ENCODE measurements at places on chromosomes 4 and X.

DNA sequence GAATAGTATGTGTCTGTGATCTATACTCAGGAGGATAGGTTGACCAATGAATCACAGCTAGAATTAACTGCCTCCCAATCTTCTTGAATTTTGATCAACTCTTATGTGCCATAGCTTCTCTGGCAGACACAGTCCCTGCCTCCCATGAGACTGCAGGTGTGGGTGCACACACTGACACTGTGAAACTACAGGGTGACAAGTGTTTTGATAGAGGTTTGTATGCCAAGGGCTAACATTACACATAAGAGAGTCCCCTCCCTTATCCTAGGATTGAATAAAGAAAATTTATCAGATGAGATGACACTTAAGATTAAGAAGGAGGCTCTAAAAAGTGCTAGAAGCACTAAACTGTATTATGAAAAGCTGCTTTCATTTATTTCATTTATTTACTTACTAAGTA is 218.4 kb upstream of the BMP3 start:
- no peak for DNase-seq

- DNase-seq: no peak
These were observed 2.3 kb downstream of the MAML3 start for GRCh38 chr4:140151699-140152012.

- no peak for DNase-seq
These were observed 201.6 kb downstream of the CAMK2D start for GRCh38 chr4:113559947-113560346.

- DNase-seq: no peak
These were observed 278.1 kb upstream of the TET2 start for GRCh38 chr4:104868533-104868932.

- no peak for DNase-seq
These were observed 37.2 kb upstream of the BDH2 start for GRCh38 chr4:103136671-103137445.

DNA sequence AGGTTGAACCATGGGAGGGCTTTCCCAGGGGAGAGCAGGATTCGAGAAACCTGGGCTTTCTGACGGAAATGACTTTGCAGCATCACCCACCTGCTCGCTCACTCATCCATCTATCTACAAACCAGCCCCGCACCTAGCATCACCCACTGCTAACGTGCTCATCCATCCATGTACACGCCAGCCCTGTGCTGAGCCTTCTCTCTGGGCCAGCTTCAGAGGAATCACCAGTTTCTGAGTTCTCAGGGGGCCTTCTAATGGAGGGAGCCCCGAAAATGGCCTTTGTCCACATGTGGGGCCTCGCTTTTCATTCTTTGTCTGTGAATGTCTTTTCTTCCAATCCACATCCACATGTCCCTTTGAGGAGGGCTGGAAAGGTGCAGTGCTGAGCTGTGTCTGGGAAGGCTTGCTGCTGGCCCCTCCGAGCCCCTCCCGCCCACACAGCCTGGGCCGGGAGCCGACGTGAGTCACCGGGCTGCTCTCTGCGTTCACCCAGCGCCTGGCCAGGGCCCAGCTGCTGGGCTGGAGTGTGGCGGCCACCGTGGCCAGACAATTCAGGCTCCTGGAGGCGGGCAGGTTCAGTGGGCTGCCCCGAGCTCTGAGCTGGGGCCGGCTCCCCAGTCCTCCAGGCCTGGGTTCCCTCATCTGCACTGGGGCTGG is 14.7 kb downstream of the SORCS2 start:
- DNase-seq: no peak

- DNase-seq: no peak
These were observed 7.4 kb downstream of the CFAP97 start for GRCh38 chr4:185196437-185196836.

DNA sequence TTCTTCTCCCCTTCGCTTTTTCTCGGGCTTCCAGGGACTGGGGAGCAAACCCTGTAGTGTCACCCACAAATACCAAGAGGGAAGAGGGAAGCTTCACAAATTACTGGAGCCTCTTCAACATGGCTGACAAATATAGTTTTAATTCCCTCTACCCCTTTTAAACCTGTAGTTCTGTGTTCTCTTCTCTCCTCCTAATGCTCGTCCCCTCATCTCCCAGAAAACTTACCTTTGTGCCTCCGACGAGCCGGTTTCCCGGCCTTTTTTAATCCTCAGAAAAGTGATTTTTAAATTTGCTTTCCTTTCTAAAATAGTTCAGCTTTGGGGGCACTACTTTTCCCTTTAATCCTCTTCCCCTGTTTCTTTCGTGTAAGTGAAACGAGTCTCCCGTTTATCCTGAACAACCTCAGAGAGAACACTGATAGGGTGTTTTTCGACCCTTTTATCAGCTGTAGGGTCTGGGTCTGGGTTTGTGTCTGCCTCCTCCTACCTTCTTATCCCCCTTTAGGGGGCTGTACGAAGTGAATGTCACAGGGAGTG is 408 bp downstream of the TET2 start:
- no peak for DNase-seq

DNA sequence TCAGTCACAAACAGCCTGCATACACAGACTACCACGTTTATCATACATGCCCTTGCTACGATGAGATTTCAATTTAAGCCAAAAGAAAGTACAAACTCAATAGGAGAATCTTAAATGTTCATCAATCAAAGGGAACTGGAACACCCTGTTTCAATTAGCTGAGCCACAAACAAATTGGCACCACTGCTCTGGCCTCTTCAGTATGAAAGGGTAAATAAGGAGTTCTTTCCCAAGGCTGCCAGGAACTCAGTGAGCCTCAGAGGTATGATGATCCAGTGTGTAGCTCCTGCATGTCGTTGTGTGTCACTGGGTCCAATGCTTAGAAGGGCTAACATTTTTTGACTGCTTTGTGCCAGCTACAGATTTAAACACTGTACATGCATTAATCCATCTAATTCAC is 5.4 kb downstream of the RNF150 start:
- no peak for DNase-seq

DNA sequence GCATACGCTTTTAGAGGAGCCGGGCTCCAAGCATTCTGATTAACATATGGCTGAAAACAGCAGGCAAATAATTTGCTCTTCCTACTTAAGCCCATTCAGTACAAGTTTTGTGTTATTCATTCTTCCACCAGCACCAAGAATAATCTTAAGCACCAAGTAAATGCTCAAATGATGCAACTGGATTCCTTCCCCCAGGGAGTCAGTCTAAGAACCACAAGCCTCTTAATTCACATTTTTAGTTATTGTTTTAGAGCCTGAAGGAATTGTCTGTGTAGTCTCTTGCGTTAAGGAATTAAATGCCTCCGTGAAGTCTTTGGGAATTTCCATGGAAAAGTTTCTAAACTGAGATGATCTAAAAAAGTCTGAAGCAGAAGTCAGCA is 61.5 kb upstream of the MAGEB2 start:
- DNase-seq: no peak

DNA sequence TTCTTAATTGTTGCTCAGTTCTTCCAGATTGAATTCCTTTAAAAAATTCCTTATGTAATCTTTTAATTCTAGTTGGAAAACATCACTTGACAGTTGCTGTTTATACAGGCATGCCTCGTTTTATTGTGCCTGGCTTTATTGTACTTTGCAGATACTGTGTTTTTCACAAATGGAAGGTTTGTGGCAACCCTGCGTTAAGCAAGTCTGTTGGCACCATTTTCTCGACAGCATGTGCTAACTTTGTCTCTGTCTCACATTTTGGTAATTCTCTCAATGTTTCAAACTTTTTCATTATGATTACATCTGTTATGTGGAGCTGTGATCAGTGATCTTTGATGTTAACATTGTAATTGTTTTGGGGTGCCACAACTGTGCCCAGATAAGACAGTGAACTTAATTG is 33.4 kb downstream of the ZCCHC12 start:
- DNase-seq: no peak

DNA sequence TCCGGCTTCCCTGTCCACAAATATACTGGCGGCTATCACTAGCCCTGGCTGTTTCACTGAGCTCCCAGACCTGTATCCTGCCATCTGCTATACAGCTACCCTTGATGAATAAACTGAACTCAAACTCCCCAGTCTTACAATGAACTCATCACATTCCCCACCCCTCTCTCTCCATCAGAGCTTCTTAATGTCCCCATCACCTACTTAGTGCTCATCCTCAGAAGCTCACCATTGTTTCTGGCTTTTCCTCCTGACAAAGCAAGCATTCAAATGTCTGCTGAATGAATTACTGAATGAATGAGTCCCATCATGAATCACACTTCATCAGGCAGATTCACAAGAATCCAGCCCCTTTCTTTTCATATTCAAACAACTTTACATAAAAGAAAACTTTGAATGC is 5.7 kb upstream of the DGAT2L6 start:
- no peak for DNase-seq

GRCh38 chr4:22237846-22238494 is 277.9 kb downstream of the ADGRA3 start:
- DNase-seq: no peak

DNA sequence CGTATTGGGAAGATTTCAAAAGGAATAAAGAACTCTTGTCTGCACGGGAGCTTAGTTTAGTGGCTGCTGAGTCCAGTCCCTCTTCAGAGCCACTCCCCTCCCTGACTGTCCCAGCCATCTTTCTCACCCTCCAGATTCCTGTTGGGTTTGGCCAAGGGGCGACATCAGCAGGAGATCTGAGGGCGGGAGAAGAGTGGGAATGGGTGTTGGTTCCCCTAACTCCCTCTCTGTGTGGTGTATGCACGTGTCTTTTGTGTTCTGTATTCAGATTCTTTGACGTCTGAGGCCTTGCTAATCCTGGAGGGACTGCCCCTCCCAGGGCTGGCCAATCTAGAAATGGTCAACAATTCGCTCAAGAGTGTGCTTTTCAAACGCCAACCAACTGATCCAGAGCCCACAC is 37.4 kb downstream of the CYTL1 start:
- no peak for DNase-seq

GRCh38 chr4:151641983-151642382 is 118.8 kb downstream of the GATB start:
- no peak for DNase-seq

DNA sequence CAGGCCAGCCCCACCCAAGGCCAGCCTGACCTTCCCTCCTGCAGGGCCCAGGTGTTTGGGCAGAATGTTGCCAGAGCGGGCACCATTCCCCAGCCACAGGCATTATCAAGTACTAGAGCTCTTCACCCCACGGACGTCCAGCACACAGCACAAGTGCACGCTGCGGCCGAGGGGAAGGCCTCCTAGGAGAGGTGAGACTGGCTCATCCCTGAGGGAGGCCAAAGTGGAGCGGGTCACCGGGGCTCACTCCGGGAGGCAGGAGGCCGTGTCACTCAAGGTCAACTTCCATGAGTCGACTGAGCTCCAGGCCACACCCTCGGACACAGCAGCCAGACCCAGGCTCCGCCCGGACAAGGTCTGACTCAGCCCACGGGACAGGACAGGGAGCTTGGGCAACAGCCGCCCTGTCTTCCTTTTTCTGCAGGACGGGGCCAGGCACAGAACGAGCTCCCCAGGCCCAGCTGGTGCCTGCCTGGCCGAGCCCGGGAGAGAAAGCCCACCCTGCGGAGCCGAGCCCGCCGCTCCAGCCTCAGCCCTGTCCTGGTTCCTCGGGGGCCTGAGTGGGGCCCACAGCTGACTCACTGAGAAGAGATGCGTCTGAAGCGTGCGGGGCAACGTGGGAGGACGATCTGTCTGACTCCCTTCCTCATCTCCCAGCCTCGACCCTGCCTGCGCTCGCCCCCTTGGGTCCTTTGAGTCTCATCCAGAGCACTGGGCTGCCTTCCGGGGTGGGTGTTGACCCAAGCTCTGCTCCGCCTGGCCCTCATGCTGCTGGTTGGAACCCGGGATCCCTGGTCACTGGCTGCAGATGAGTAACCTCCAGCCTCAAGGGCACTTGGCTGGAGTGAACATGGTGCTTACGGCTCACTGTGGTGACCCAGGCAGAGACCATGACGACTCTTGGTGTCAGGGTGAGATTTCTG is 1.6 kb downstream of the SLC49A3 start:
- no peak for DNase-seq

GRCh38 chr4:65623506-65623905 is 46.8 kb downstream of the EPHA5 start:
- DNase-seq: no peak

DNA sequence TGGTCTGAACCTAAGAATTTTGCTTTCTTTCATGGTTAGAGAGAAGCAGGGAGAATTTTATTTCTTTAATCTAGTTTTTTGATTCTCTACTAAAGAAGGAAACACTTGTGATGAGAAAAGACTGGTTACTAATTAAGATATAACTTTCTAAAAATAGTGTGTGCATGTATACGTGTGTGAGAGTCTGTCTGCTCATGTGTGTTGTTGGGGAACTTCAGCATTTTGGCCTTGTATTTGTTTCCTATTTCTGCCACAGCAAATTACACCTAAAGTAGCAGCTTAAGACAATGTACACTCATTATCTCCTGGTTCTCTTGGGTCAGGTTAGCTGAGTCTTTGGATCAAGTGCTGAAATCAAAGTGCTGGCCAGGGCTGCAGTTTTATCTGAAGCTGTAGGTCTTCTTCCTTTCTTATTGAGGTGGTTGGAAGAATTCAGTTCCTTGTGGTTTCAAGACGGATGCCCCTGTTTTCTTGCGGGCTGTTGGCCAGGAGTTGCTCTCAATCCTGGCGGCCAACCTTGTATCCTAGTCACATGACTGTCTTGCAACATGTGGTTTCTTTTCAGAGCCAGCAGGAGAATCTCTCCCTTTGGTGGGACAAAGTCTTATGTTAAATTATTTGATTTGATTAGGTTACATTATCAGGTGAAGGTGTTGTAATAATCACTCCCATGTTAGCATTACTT is 188.4 kb upstream of the CLNK start:
- DNase-seq: no peak

GRCh38 chr4:8648296-8648695 is 55.7 kb downstream of the CPZ start:
- no peak for DNase-seq

- no peak for DNase-seq
These were observed 19.7 kb downstream of the RNF212 start for GRCh38 chr4:1093391-1094335.

GRCh38 chr4:128776794-128777216 is 32.7 kb upstream of the JADE1 start:
- DNase-seq: no peak

GRCh38 chrX:19728915-19729314 is 158.5 kb downstream of the SH3KBP1 start:
- DNase-seq: no peak

DNA sequence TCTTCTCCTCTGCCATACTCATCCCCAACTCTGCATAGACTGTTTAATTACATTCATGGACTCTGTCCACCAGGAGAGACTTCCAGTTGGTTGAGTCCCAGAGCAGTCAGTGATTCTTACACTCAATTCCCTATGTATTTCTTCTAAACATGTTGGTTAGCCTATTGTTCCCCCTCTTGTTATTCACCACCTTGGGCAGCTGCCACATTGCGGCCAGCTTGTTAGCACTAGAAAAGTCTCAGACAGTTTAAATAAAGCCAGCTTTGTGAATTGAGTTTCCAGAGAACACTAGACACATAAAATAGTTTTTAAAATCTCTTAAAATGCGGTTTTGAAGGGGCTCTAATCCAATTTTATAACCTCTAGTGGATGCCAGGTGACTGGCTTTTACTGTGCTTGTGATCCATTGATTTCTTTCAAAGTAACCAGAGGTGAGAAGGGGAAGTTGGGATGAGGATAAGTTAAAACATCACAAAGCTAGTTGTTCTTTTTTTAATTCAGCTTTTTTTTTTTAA is 827.7 kb downstream of the FSTL5 start:
- DNase-seq: no peak

GRCh38 chr4:159175989-159176375 is 73.1 kb downstream of the RAPGEF2 start:
- no peak for DNase-seq
